A549 treated with AZD2906 at 1 μM for 4 hours (cell line): ENCODE measurements at places on chromosomes 4 and X. TPM values are rescaled to one million over a fixed set of nuclear protein-coding genes. Genes with fewer than 3 reads are reported as not detected.

The GRPR gene
- 0.03 to 0.05 TPM in 2 of 5 replicates, not detected in the others for total RNA-seq

The SYN1 gene
- total RNA-seq: 0.22 to 0.46 TPM (median 0.29 TPM) in 5 replicates

The KLB gene
- total RNA-seq: 0.08 to 0.15 TPM (median 0.14 TPM) in 5 replicates

The SPANXC gene
- 0.45 to 0.97 TPM (median 0.46 TPM) in 3 of 5 replicates, not detected in the others for total RNA-seq

The MAGEE1 gene
- total RNA-seq: 3.2 to 4.8 TPM (median 4.2 TPM) in 5 replicates

The GNRHR gene
- not detected in 5 replicates for total RNA-seq

The CENPI gene
- 11.0 to 14.9 TPM (median 13.1 TPM) in 5 replicates for total RNA-seq

The ERCC6L gene
- total RNA-seq: 9.8 to 13.0 TPM (median 10.7 TPM) in 5 replicates

The NALF2 gene
- 5.4 to 6.1 TPM (median 5.5 TPM) in 5 replicates for total RNA-seq

The PLK4 gene
- total RNA-seq: 12.1 to 18.4 TPM (median 13.2 TPM) in 5 replicates

The FGA gene
- total RNA-seq: 18.5 to 22.7 TPM (median 19.6 TPM) in 5 replicates

The PHKA2 gene
- 12.2 to 15.4 TPM (median 13.9 TPM) in 5 replicates for total RNA-seq

The AREG gene
- total RNA-seq: 21.5 to 26.2 TPM (median 22.4 TPM) in 5 replicates

The SEL1L3 gene
- 21.2 to 26.2 TPM (median 24.2 TPM) in 5 replicates for total RNA-seq

The SPANXD gene
- not detected in 5 replicates for total RNA-seq

The SH3BGRL gene
- total RNA-seq: 42.2 to 54.1 TPM (median 48.3 TPM) in 5 replicates

The PPP1R2C gene
- not detected in 5 replicates for total RNA-seq

The PTTG2 gene
- not detected in 5 replicates for total RNA-seq

The ZNF827 gene
- 1.8 to 3.6 TPM (median 3.2 TPM) in 5 replicates for total RNA-seq

The GALNT7 gene
- 20.0 to 30.3 TPM (median 23.8 TPM) in 5 replicates for total RNA-seq

The EREG gene
- total RNA-seq: 8.7 to 12.4 TPM (median 10.5 TPM) in 5 replicates

The CSN1S1 gene
- total RNA-seq: not detected in 5 replicates

The SPATA18 gene
- 3.9 to 4.5 TPM (median 4.3 TPM) in 5 replicates for total RNA-seq

The NAT8L gene
- 10.2 to 13.8 TPM (median 13.1 TPM) in 5 replicates for total RNA-seq

The KLHL13 gene
- total RNA-seq: 0.16 to 0.63 TPM (median 0.23 TPM) in 5 replicates

The KIAA1210 gene
- 0.01 to 0.03 TPM (median 0.02 TPM) in 4 of 5 replicates, not detected in the other for total RNA-seq

The KLKB1 gene
- not detected in 5 replicates for total RNA-seq

The GPR173 gene
- 0.02 TPM in 4 of 5 replicates, not detected in the other for total RNA-seq
